Stomach (tissue), 19 donors: ENCODE measurements at places on chromosomes 12 and 14. TPM values are rescaled to one million over a fixed set of nuclear protein-coding genes. Genes with fewer than 3 reads are reported as not detected.

GRCh38 chr12:24118668-24119067, 169.2 kb upstream of the SOX5 start:
- no peaks in the 10 kb centered on the region for H3K27me3 ChIP-seq
- H3K4me1 ChIP-seq: peaks cover 24% of the 10 kb centered on the region
- no peak overlapping the region for H3K27ac ChIP-seq

GRCh38 chr14:77409131-77409533, 14.2 kb downstream of the NOXRED1 start:
- no peaks in the 10 kb centered on the region for H3K4me1 ChIP-seq
- no peak overlapping the region for H3K27ac ChIP-seq
- no peaks in the 10 kb centered on the region for H3K36me3 ChIP-seq
- H3K4me3 ChIP-seq: no peak overlapping the region
- DNase-seq: no peak
- no peaks in the 10 kb centered on the region for H3K27me3 ChIP-seq

Gene SLC35F4
- total RNA-seq: not detected

Gene INTS13
- 29.6 TPM for total RNA-seq

DNA sequence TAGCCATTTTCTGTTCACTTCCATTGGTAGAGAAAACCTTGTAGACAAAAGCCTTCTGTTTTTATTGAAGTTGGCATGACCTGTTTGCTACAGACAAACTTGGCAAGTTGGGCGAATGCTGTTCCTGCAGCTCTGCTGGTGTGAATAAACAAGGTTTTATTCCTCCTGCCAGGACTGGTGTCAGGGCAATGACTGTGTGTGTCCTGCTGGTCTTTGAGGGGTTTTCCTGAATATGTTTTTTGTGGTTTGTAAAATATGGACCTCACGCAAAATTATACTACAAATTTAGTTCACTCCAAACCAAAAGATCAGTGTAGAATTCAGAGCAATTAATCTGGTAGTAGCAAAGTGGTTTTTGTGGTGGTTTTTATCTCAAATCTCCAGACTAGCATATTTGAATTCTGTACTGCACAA, 140.8 kb downstream of the ERC1 start:
- no peak overlapping the region for H3K4me3 ChIP-seq
- no peak for DNase-seq
- H3K36me3 ChIP-seq: no peaks in the 10 kb centered on the region

Gene GLIPR1L1
- total RNA-seq: not detected

Gene GLTP
- total RNA-seq: 60.7 TPM

Gene CEP290
- total RNA-seq: 23.9 TPM

Gene CACNA1C
- total RNA-seq: 6.7 TPM

DNA sequence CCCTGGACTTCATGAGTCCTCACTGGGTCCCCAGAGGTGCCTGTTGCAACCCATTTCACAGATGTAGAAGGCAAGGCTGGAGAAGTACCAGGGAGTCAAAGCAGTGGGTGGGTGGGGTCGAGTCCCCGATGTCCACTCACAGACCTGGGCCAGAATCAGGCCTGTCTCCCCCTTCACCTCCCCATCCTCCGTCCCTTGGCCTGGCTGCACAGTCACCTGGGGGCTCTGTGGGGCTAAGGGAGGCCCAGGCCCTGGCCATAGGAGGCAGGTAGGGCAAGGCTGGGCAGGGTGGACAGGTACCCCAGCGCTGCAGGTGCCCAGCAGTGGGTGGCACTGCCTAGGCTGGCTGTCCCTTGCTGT, 29.5 kb downstream of the RTL1 start:
- no peak for DNase-seq
- H3K27ac ChIP-seq: no peak overlapping the region
- no peaks in the 10 kb centered on the region for H3K36me3 ChIP-seq
- H3K4me1 ChIP-seq: no peaks in the 10 kb centered on the region
- H3K27me3 ChIP-seq: peaks cover 6% of the 10 kb centered on the region
